ENCODE measurements at places on chromosomes 5 and 9.

- no peaks in the 10 kb centered on the region for H3K4me1 ChIP-seq
- no peak overlapping the region for H3K27ac ChIP-seq
- no peak overlapping the region for H3K4me3 ChIP-seq
- H3K36me3 ChIP-seq = no peaks in the 10 kb centered on the region
- no peak for DNase-seq
- no peaks in the 10 kb centered on the region for H3K27me3 ChIP-seq
Observed at GRCh38 chr5:4970171-4970570, 170.0 kb upstream of the ADAMTS16 start.

- no peaks in the 10 kb centered on the region for H3K36me3 ChIP-seq
- DNase-seq = no peak
Observed at GRCh38 chr5:52789378-52789777, 1.7 kb downstream of the ITGA1 start.

DNA sequence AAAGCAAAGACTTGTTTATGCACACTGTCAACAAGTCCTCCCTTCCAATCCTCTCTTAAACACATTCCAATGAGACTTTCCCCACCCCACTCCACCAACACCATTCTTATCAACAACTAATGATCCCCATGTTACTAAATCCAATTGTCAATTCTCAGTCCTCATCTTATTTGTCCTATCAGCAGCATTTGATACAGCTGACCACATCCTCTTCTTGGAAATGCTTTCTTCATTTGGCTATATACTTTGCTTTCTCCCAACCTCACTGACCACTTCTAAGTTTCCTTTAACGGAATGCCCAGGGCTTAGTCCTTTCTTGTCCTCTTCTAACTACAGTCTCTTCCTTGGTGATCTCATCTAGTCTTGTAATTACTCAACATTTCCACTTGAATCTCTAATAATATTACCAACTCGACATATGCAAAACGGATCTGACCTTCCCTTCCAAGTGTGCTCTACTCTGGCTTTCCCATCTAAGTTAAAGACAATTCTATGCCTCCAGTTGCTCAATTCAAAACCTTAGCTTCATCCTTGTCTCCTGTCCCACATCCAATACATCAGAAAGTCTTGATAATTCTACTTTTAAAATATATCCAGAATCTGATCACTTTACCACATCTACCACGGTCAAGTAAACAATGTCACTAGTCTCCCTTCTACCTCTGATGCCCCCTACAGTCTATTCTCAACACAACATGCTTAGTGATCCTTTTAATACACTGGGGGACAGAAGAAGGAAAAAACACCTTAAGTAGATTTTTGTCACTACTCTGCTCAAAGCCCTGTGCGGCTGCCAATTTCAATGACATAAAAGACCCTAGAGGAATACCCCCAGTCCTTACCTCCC is 25.5 kb downstream of the AGTPBP1 start:
- no peak overlapping the region for H3K4me3 ChIP-seq
- no peak overlapping the region for H3K27ac ChIP-seq
- H3K36me3 ChIP-seq = no peaks in the 10 kb centered on the region
- no peaks in the 10 kb centered on the region for H3K27me3 ChIP-seq

- no peaks in the 10 kb centered on the region for H3K4me1 ChIP-seq
- DNase-seq = no peak
- H3K36me3 ChIP-seq = no peaks in the 10 kb centered on the region
Observed at GRCh38 chr9:127102176-127102575, 20.3 kb downstream of the ANGPTL2 start.

- H3K4me3 ChIP-seq = peak overlapping the region; percentile 29
- H3K36me3 ChIP-seq = no peaks in the 10 kb centered on the region
- H3K27me3 ChIP-seq = peaks cover 98% of the 10 kb centered on the region
- DNase-seq = no peak
- H3K4me1 ChIP-seq = peaks cover 35% of the 10 kb centered on the region
- H3K27ac ChIP-seq = no peak overlapping the region
Observed at GRCh38 chr5:37836592-37837413, 3.0 kb downstream of the GDNF start.

GRCh38 chr5:113608113-113608596 is 94.7 kb downstream of the YTHDC2 start:
- peaks cover 34% of the 10 kb centered on the region for H3K27me3 ChIP-seq
- DNase-seq = no peak
- no peaks in the 10 kb centered on the region for H3K36me3 ChIP-seq
- no peak overlapping the region for H3K4me3 ChIP-seq

DNA sequence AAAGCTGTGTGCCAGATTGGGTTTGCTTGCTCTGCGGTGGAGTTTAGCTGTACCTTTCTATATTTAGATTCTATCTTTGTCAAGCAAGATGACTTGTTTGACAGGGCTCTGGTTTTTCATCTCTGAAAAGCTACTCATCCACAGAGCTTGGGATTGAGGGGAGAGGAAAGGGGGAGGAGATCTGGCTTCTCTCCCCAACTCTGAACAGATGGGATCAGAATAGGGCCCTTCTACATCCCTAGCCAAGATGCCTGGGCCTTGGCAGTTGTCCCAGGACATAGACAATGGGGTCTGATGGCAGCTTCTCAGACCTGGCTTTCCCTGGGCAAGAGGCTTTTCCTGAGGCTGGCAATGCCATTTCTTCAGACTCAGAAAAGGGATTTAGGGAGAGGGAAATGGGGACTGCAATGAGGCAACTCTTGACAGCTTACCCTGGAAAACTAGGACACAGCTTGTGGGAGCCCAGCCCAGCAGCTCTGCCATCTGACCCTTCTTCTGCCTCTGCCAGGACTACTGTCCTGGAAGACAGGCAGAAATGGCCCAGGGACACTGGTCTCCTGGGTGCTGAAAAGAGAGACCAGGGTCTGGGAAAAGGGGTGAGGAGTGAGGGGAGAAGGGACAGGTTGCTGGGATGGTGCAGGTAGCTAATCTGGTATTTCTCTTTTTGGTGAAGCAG is 50.2 kb upstream of the ASTN2 start:
- no peak for DNase-seq
- H3K27me3 ChIP-seq = peaks cover 15% of the 10 kb centered on the region
- H3K27ac ChIP-seq = no peak overlapping the region
- H3K36me3 ChIP-seq = no peaks in the 10 kb centered on the region
